Sciatic nerve (tissue), 2 donors: ENCODE measurements at places on chromosomes 7 and 10. TPM values are rescaled to one million over a fixed set of nuclear protein-coding genes. Genes with fewer than 3 reads are reported as not detected.

Gene C7orf57
- total RNA-seq: not detected

Gene SLC16A12
- total RNA-seq: 10.3 TPM

Gene PGAM2
- total RNA-seq: 0.85 TPM

Gene ZNF32
- total RNA-seq: 41.1 TPM

DNA sequence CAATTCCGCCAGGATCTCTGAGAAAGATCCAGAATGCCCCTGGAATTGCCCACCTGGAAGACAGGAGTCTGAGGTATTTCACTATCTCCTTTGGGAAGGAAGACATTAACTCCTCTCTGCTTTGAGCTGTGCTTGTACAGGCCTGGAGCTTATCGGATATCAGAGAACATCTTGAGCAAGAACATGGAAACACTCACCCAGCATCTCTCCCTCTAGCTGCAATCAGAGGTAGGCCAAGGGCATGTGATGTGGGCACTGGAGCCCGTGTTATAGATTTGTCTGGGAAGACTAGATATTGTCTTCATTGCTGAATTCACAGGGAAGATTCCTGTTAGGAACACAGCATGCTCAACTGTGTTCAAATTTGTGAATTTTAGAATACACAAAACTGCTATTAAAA is 233.9 kb downstream of the PHF14 start:
- no peak for DNase-seq

- DNase-seq: no peak
These were observed 79.0 kb upstream of the CELF2 start for GRCh38 chr10:10938676-10939075.

GRCh38 chr10:84715911-84716310 is 387.5 kb downstream of the CCSER2 start:
- no peak for DNase-seq

GRCh38 chr7:37364856-37365255 is 83.8 kb downstream of the ELMO1 start:
- no peak for DNase-seq

DNA sequence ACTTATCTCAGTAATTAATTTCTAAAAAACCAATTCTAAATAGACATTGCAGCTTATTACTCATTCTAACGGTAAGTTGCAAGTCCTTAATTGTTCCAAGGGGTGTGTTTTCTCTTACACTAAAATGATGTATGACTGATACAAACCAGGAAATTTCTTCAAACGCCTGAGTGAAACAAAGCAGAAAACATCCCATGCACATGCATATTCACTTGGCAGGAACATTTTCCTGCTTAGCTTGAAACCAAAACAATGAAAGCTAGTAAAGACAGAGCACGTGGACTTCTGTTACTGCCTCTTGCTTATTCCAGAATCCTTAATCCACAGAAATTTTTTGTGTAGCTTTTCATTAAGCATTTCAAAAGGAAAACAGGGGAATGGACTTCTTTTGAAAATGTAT is 187.7 kb downstream of the MTERF1 start:
- DNase-seq: no peak

DNA sequence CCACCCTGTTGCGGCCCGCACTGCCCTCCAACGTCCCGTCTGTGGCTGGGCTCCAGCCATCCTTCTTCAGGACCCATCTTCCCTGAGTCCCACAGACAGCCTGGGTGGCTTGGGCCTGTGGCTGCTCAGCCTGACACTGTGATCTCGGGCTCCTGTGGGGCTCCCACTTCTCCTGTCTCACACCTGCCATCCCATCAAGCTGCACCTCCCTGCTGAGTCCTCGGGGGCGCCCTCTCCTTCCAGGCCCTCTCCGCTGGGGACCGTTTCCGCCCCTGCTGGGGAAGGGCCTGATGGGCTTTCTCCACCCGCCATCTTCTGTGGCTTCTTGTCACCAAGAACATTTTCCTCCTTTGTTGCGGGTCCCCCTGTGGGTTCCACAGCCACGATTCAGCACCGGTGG is 173.8 kb upstream of the PPP2R2D start:
- DNase-seq: peak; percentile 37

- DNase-seq: peak; percentile 60
These were observed 1.5 kb upstream of the PARD3 start for GRCh38 chr10:34816501-34817002.

DNA sequence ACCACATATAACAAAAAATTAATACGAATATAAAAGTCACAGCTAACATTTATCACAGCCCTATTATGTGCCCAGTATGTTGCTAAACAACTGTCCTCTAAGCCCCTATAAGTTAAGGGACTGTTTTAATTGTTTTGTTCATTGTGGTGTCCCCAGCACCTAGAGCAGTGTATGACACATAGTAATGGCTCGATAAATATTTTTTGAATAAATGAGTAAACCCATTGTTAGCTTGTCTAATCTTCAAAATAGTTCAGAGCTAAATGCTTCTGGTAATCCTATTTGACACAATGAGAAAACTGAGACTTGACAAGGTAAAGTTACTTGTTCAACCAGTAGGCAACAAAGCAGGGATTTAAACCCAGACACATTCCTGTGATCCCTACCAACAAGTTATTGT is 78.4 kb upstream of the NEUROD6 start:
- DNase-seq: no peak
